Effector CD4-positive, alpha-beta T cell (primary cell): ENCODE measurements at places on chromosomes 4 and X.

- no peak for DNase-seq
Measured at GRCh38 chr4:113574636-113575103, 186.9 kb downstream of the CAMK2D start.

DNA sequence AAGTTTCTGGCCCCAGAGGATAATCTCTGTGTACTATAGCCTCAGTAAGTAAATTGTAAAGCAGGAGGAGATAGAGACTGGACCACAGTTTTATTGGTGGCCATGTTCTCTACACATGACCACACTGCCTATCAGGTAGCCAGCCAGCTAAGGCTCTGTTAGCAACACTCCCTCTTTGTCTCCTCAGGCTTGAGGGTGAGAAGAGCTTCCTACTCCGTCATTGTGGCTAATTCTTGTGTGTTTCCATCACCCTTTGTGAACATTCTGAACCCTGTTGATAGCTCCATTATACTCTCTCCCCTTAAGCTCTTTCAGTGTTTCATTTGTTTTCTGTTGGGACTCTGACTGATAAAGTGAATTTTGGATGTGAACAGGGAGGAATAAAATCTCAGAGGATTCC lies 233.4 kb downstream of the CFAP299 start:
- DNase-seq = no peak

GRCh38 chr4:3491681-3492405 lies 28.7 kb downstream of the DOK7 start:
- no peak for DNase-seq

- DNase-seq = no peak
Measured at GRCh38 chr4:7612311-7612897, 177.7 kb upstream of the PSAPL1 start.

- DNase-seq = no peak
Measured at GRCh38 chr4:150219841-150220240, 141.6 kb downstream of the DCLK2 start.

DNA sequence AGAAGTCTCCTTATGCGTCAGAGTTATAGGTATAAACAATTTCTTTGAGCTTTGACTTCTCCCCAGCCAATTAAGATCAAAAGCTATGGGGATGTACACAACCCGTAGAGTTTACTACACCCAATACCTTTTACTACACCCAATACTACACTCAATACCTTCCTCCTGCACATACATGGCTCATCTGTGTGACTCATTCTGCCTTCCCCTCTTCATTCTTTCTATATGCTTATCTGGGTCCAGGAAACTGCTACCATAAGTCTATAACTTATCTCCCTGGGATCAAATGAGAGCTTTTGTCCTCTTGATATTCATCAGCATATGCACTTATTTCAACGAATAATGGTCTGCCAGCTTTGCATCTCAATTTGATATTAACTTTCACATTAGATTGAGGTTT lies 28.2 kb downstream of the ANKRD50 start:
- DNase-seq = no peak

GRCh38 chr4:8590546-8590880 lies 2.1 kb upstream of the CPZ start:
- DNase-seq = no peak

DNA sequence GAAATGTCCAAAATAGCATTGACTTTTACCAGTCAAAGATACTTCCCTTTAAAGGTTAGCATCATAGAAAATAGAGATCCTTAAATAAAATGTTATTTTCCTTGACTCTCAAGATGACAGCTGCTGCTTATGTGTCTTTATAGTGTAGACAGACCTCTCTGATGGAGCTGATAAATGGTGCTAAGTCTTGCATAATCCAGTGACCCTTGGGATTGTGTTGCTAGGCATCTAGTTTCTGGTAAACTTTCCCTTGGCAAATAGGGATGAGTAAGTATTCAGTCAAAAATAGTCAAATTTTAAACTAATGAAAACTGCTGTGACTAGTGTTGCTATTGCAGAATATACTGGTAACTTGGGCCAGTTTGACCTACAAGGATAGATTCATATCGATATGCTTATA lies 53.6 kb downstream of the MBNL3 start:
- DNase-seq = no peak

GRCh38 chr4:1898681-1899080 lies 27.5 kb downstream of the NSD2 start:
- DNase-seq = no peak

DNA sequence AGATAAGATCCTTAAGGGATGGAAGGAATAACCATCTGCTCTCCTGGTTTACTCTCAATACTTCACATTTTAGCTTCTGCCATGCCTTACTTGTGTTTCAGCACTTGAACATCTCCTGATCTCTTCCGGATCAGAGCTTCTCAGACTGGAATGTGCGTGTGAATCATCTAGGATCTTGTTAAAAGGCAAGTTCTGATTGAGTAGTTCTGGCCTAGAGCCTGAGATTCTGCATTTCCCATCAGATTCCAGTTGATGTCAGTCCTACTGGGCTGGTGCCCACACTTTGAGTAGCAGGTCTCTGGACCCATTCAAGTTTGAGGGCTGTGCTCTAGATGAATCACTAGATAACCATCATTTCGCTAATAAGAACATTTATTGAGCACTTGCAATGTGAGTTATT lies 20.0 kb downstream of the NDP start:
- DNase-seq = no peak

DNA sequence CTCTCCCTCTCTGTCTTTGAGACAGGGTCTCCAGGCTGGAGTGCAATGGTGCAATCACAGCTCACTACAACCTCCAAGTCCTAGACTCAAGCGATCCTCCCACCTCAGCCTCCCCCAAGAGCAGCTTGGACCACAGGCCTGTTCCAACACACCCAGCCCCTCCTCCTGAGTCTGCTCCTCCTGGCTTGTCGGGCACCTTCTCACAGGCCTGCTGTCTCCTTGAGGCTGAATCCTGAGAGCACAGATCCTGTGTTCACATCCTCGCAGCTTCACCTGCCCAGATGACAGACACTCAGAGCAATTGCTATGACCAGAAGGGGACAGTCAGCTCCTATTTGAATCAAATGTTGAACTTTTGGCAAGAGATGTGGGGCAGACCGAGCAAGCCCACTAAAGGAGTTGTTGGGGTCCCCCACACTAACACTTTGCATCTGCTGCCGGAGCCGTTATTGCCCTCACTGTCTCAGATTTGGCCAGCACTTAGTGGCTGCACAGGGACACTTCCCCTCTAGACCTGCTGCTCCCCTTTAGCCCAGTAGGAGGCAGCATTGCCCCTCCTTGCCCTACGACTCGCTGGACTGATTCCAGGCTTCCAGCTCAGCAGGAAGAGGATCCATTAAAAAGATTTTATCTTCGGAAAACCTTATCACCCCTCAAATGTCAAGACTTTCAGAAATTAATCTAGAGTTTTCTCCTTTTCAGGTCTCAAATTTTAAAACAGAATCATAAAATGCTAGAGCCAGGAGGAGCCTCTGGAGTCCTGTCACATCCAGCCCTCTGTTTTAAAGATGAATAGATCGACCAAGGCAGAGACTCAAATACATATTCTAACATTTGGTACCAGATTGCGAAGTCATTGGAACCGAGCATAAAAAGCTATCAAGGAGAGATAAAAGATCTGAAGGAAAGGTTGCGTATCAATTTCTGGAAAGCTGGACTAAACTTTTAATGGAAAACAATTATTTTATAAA lies 113.7 kb downstream of the USP46 start:
- peak; percentile 30 for DNase-seq

DNA sequence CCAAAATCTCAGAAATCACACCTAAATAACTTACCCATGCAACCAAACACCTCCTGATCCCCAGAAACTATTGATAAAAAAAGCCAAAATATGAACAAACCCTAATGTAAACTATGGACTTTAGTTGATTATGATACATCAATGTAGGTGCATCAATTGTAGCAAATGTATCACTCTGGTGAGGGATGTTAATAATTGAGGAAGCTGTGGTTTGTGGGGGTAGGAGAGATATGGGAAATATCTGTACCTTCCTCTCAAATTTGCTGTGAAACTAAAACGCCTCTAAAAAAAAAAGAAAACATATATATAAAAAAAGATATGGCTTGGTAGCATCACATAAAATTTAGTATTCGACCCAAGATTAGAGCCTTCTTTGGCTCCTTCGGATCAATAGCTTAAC lies 144.3 kb upstream of the CPEB2 start:
- DNase-seq = no peak

DNA sequence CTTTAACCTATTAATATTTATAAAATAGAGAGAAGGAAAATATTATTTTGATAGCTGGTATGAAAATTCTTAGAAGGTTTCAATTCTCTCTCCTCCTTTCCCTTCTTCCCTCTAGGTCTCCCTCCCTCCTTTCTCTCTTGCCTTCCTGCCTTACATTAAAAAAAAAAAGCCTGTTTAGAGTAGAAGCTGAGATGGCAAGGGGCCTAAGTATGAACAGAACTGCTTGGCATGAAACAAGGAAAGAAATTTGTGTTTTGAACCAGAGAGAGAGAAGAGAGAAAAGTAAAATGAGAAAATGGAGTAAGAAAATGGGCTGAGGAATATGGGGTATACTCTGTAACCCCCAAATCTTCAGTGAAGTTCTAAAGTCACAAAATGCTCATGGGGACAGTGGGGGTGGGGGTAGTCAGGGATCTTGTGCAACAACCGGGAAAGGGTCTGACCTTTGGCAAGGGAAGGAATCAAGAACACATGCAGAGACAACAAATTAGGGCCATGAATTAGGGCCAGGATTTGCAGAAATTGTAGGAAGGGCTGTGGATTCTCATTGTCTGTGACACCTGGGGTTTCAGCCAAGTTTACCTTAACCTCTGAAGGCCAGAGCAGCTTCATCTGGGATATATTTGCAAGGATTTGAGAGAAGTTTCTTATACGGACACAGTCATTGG lies 30.6 kb downstream of the SUPT20HL2 start:
- DNase-seq = no peak

GRCh38 chr4:120991885-120992284 lies 69.4 kb upstream of the PRDM5 start:
- DNase-seq = no peak

DNA sequence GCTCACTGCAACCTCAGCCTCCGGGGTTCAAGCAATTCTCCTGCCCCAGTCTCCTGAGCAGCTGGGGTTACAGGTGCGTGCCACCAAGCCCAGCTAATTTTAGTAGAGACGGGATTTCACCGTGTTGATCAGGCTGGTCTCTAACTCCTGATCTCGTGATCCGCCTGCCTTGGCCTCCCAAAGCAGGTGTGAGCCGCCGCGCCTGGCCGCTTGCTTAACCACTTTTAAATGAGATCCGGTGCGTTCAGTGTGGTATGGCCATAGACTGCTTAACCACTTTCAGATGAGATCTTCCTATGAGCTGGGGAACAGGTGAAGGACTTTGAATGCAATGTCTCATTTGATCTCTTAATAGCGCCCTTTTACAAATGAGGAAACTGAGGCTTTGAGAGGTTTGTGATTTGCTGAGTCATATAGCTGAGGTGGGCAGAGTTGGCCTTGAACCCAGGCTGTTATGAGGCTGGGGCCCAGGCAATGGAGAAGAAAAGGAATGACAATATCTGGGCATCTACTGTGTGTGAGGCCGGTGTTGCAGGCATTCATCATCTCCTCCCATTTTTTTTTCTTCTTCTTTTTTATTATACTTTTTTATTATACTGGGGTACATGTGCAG lies 41.9 kb upstream of the NSG1 start:
- no peak for DNase-seq

DNA sequence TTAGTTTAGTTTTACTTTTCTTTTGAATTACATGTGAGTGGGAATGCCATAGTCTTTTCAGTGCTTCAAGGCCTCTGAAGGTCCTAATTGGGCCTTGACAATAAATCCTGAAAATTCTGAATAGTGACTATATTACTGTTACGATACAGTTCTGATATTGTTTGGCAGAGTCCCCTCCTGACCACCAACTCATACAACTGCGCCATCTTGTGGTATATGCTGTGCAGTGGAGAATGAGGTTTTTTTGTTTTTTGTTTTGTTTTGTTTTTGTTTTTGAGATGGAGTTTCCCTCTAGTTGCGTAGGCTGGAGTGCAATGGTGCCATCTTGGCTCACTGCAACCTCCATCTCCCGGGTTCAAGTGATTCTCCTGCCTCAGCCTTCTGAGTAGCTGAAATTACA lies 56.6 kb upstream of the CHRDL1 start:
- no peak for DNase-seq
